CD4-positive, alpha-beta T cell treated with Interleukin-10 for 1 hour (primary cell): ENCODE measurements at places on chromosomes 7 and 10.
A peak's percentile ranks its signal among the peaks of the same experiment; 100 is the strongest.

- DNase-seq, result no peak
Measured at GRCh38 chr7:64314566-64314965, 805 bp downstream of the ZNF736 start.

DNA sequence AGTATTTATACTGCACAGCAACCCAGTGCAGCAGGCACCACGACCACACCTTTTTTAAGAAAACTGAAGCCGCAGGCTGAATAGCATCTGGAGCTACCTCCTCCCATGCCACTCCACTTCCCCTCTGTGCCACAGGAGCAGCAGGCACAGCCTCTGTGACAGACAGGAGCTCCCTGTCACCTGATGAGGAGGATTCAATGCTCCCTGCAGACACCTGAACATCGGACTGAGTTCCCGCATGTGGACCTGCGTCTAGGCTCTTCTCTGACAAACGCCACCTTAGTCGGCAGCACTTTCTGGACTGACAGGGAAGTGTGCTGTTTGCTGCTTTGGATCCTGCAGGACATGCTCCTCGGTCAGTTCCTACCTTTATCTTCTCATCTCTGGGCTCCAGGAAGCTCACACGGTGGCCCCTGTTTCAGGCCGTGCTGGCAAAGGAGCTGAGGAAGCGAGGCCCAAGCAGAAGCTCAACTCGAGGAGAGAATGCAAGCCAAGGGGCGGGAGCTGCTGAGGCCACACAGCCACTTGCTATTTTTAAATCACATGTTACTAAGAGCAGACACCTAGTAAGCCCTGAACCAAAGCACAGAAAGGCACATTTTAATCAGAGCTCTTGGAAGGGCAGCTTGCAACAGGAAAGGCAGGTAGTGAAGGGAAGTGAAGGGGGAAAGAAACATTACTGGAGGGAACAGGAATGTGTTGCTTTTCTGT is 56.6 kb downstream of the VOPP1 start:
- DNase-seq, result no peak

- DNase-seq, result no peak
Measured at GRCh38 chr10:49139846-49140195, 6.0 kb upstream of the FAM170B start.

DNA sequence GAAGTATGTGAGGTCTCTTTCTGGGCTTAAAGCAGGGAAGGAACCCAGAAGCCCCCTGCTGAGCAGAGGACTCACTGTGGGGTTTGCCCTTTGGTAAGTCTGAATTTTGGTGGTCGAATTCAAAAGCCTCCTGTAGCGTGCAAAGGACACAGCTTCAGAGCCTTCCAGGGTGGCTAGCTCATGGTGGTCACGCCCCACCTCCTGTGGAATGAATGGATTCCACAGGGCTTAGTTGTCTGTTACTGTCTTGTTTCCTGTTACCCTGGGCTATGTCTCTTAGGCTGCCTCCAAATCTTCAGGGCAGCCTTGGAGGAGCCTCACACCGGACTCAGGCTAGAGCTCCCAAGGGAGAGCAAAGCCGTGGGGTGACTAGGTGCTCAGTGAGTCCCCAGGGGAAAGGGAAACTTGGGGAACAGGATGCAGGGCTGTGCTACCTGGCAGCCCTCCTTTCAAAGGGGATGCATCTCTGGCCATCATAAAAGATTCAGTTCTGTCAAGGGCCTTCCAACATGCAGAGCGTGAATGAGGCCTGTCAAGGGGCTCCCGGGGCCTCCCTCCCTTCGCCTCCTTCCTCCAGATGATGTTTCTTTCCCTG is 211.7 kb downstream of the CCSER2 start:
- DNase-seq, result no peak

DNA sequence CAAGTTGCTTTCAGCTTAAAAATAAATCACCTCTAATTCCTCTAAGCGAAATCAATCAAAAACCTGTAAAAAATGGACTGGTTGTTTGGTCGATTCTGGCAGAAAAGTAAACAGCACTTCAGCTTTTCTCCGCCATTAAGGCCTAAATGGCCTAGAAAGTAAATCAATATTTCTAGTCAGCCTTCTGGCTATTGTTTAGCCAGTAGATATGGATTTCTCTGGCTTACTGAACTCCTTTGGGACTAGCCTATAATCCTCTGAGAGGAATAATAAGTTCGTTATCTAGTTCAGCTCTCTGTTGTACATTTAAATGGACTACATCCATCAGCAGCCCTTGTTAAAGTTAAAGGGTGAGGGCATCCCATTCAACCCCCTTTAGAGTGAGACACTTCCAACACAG is 400.1 kb upstream of the ETV1 start:
- DNase-seq, result no peak

DNA sequence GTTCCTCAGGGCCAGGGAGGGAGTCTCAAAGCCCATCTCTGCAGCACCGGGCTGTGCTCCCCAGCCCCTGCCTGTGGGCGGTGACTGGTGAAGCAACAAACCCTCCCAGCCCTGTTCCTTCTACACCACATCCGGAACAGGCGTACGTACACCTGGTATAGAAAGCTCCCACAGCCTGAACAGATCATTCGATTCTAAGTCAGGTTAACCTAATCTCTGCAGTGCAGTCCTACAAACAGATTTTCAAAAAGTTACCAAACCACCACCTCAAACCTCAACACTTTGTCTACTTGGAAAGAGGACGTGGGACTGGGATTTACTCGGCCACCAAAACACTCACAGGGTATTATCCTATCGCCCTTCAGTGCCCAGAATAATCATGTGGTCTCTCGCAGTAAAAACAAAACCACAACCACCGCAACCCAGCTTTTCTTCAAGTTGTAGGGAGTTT is 238.4 kb downstream of the DIP2C start:
- DNase-seq, result peak; percentile 73

DNA sequence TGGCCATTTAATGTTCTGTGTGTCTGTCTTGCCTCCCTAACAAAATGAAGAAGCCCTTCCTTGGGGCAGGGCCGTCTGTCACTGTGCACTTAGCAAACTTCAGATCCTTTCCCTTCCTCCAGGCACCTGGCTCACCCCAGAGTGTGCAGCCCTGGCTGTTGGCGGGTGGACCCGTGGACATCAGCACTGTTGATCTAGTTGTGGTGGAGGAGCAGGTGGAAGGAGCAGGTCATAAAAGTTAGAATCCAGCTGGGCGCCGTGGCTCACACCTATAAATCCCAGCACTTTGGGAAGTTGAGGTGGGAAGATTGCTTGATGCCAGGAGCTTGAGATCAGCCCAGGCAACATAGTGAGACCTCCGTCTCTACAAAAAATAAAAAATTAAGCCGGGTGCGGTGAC is 12.7 kb downstream of the RAB19 start:
- no peak for DNase-seq

DNA sequence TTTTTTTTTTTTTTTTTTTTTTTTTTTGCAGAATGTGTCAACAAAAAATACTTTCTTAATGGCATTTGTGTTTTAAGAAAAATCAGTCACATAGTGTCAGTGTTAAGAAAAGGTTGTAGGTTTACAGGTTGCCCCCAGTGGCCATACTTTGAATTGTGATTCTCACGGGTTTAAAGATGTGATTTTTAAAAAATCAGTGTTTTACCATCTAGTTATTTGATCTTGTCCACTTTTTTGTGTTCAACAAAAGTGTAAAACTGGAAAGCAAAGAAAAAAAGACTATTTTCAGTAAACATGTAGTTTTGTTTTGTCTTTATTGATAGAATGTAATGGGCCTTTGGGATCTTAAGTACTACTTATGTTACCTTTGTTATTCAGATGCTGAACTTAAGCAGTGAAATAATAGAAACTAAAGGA is 25.7 kb downstream of the SUV39H2 start:
- peak; percentile 41 for DNase-seq

GRCh38 chr7:143376396-143376795 is 4.7 kb upstream of the ZYX start:
- DNase-seq, result no peak

- DNase-seq, result no peak
Measured at GRCh38 chr7:2003931-2004812, 228.6 kb downstream of the MAD1L1 start.

DNA sequence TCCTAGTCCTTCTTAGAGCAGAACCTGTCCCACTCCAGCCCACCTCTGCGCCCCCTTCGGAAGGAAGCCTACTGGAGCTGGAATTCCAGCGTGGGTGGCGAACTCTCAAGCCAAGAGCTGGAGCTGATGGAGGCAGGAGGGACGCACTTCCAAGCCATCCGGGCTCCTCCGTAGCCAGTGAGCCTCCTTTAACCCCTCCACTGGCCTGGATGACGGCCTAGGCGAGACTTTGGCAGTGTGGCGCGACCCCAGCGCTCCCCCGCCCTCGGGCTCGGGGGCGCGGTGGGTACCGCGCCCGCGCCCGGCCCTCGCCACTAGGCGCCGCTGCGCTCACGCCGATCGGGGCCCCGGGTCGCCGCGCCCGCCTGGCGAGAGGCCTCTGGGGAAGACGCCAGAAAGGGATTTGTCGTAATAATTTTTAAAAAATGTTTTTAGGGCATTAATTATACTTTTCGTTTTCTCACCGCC is 5.1 kb upstream of the EMX2 start:
- no peak for DNase-seq

DNA sequence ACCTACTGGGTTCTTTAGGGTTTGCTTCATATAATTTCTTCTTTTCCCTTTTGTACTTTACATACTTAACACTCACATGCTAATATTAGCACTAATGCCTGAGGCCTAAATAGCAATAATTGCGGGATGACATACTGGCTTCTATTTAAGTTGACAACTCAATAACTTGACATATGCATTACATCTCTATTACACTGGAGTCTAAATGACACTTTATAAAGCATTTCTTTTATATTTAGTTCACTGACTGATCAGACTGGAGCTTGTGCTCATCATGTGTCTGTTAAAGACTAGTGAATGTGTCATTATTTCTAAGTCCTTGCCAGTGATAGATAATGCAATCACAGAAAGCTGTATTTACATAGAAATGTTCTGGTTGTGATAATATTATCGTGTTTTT is 472.1 kb upstream of the SEMA3A start:
- DNase-seq, result no peak

DNA sequence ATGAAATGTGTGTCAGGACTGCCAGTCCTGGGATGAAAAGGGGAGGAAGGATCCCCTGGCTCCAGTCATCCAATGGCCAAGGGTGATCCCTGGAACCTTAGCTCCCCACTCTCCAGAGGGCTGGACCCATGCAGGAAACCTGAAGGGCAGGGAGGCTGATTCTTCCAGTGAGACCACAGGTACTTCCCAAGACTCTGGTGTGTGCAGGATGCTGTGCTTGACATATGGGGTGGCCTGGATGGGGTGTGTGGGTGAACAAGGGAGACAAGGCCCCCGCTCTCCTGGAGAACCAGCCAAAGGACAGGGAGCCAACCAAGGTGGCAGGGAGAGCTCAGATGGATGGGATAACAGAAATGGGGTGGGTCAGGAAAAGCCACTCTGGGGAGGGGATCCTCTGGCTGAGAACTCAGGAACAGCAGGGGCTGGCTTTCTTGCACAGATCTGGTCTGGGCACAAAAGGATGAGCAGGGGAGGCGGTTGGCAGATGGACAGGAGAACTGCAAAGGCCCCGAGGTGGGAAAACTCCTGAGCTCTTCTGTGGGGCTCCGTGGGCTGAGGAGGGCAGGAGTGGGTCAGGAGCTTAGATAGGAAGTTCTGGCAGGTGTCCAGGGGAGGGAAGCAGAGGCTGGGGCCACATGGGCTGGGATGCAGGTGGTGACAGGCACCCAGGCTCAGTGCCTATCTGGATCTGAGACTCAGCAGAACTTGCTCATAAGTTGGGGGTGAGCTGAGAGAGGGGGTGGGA is 100.6 kb downstream of the ARHGAP22 start:
- DNase-seq, result no peak

- DNase-seq, result no peak
Measured at GRCh38 chr7:149280661-149281507, 18.9 kb downstream of the ZNF783 start.

- DNase-seq, result no peak
Measured at GRCh38 chr10:31186225-31187000, 132.6 kb upstream of the ZEB1 start.

DNA sequence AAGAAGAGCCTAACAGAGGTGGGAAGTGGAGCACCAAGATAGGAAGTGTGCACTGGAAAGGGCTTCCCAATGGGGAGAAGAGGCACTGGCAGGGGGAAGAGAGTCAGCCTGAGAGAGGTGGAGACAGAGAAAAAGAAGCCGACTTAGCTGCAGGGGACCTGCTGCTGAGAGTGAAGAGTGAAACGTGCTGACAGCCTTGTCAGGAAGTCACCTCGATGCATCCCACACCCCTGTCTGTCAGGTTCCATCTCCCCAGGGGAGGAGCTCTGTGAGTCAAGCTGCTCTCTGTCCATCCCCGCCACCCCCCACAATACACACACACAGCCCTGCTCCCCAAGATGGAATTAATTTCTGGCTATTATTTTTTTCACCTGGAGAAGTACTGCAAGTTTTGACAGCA is 14.0 kb downstream of the KAZALD1 start:
- no peak for DNase-seq

DNA sequence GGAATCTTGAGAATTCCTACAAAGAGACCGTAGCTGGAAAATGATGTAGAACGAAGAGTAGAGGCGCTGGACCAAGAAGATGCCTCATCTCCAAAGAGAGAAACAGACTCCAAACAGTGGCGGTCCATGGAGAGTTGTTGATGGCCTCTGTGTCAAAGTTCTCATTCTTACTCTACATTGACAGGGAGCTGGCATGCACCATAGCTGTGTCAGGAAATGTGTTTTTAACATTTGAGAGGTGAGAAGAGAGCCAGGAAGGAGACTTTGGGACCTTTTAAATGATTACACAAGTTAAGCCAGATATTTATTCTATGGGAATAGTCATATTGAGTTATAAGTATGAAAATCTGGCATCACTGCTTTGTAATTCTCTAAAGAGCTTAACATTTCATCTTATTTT is 61.5 kb upstream of the FERD3L start:
- DNase-seq, result no peak

DNA sequence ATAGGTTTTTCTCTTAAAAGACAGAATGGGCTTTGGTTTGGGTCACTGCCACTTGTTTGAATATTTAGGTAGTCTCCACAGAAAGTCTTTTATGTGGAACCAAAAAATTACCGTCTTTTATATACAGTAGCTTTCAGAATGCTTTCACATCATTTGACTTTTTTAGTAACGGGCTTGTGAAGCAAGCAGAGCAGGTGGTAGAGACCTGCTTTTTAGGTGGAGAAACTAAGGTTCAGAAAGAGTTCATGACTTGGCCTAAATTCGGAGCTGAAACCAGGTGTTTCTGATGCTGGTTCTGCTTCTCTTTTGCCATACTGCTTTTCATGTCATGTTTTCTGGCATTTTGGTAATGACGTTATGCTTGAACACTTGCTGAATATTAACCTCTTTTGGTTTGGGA is 36.3 kb downstream of the GARS1 start:
- no peak for DNase-seq

DNA sequence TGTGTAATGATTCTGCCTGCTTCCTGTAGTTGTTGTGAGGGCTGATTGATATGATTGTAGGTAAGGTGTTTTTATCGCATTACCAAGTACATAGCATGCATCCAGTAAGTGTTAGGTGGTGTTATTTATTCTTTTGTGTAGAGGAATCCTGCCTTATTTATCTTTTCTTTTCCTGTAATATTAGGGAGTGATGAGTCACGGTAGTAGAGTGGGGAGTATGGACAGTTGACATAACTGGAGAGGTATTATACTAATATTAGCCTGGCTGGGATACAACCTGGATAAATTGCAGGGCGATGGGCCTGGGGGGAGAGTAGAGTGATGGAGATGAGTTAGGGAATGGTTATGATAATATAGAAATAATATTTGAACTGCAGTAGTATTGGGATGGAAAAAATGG is 9.8 kb downstream of the SDK1 start:
- DNase-seq, result no peak

- DNase-seq, result no peak
Measured at GRCh38 chr10:86592413-86592812, 61.9 kb upstream of the OPN4 start.

GRCh38 chr7:134908289-134908688 is 78.0 kb upstream of the AGBL3 start:
- no peak for DNase-seq
